Neural crest cell (in vitro differentiated cells): ENCODE measurements at places on chromosomes 6 and 20. TPM values are rescaled to one million over a fixed set of nuclear protein-coding genes. Genes with fewer than 3 reads are reported as not detected.

GRCh38 chr6:110761371-110761770 is 53.9 kb downstream of the CDK19 start:
- no peak for DNase-seq

DNA sequence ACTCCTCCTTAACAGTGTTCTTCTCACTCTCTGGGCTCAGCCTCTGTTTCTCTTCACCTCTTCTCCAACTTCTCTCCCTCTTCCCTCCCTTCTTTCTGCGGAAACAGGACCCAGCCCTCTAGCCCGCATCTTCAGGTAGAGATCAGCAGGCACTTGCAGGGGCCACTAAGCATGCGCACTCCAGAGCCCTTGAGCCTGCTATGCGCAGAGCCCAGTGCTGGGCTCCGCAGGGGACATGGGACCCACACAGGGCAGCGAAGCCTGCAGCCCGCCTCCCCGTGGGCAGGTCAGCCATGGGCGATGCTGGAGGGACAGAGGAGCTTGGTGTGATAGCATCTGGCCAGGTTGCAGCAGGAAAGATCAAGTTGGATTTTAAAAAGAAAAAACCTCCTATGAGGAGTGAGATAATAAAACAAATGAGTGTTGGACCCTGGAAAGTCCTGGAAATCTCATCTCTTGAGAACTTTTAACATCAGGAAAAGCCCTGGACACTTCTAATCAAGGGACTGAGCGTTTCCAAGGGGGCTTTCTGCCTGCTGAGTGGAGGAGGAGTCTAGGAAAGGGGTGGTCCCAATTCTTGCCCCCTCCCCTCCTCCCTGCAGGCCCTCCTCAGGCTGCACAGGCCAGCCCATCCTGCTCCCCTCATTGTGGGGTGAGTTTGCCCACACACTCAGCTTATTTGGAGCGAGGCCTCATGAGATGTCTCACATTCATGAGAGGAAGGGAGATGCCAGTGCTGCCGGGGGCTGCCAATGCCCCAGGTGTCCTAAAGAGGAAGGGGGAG is 71.9 kb downstream of the MDGA1 start:
- DNase-seq: no peak

DNA sequence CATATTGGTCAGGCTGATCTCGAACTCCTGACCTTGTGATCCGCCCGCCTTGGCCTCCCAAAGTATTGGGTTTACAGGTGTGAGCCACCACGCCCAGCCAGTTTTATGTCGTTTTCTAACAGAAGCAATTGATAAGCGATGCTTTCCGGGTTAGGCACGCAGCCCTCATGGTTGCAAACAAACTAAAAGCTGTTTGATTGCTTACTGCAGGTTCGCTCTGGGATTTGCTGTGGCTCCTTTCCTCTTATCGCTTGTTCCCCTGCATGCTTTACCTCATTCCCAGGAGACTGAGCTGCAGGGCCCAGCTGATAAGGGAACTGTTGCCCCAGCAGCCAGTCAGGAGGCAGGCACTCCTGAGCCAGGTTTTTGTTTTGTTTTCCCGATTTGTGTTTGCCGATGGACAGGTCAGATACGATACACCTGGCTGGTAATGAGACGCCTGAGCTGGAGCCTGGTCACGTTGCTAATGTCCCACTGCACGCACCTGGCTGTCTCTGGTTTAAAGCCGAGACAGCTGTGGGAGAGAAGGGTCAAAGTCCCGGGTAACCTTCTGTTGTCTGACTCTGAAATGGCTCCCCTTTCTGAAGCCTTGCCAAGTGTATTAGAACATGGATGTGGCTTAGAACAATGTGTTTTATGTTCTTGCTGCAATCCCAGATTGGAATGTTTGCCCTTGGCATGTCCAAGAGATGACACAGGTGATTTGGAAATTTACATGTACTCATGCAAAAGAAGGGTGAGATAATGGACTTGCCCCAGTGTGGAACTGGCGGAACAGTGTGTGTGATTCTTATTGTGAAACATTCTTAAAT is 19.9 kb downstream of the DSP start:
- no peak for DNase-seq

DNA sequence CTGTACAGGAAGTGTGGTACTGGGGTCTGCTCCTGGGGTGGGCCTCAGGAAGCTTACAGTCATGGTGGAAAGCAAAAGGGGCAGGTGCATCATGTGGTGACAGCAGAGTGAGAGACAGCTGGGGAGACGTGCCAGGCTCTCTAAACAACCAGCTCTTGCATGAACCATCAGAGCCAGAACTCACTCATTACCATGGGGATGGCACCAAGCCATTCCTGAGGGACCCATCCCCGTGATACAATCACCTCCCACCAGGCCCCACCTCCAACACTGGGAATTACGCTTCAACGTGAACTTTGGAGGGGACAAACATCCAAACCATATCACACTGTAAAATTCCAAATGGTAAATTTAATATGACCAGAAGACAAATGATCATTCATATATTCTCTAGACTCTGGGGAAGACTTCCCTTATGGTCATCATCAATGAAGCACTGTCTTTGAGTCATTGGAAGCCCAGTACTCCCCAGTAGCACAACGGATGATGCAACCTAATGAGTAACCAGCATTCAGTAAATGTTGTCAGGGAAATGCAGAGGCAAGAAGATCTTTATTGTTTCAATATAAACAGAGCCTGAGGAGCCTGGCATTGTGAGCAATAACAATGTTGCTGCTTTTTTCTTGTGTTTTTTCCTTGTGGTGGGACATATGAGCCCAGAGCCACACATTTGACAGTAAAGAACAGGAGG is 48.2 kb upstream of the RALY start:
- no peak for DNase-seq

- DNase-seq: no peak
Observed at GRCh38 chr6:153727885-153728284, 311.2 kb upstream of the OPRM1 start.

The TBXT gene
- total RNA-seq: not detected in 2 replicates

The ULBP2 gene
- 0.23 and 0.30 TPM in 2 replicates for total RNA-seq

The ARMC2 gene
- 10.0 and 10.1 TPM in 2 replicates for total RNA-seq

The RUNX2 gene
- total RNA-seq: 0.14 and 0.16 TPM in 2 replicates

The VNN1 gene
- not detected in 2 replicates for total RNA-seq
